ENCODE measurements at places on chromosomes 11 and 22.

DNA sequence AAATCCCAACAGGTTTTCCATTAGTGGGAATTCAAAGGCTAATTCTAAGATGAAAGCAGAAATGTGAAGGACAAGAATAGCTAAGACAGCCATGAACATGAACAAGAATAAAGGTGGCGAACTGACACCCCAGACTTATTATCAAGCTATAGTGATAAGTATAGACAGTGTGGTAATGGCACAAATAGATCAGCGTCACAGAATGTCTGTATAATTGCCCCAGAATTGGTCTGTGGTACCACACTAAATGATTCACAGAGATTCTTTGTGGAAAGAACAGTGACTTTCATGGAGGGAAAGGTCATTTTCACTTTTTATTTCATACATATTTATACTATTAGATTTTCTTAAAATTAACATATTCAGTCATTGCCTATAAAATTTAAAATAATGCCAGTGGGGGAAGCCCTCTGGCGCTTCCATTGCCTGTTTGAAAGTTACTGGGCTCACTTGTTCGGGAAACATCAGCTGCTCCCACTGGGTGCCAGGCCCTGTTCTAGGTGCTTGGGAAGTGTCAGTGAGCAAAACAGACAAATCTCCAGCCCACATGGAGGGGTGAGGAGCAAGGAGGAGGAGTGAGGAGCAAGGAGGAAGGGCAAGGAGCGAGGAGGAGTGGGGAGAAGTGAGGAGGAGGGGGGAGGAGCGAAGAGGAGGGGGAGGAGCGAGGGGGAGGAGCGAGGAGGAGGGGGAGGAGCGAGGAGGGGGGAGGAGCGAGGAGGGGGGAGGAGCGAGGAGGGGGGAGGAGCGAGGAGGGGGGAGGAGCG lies 11.3 kb upstream of the NLRP6 start:
- no peak for DNase-seq

DNA sequence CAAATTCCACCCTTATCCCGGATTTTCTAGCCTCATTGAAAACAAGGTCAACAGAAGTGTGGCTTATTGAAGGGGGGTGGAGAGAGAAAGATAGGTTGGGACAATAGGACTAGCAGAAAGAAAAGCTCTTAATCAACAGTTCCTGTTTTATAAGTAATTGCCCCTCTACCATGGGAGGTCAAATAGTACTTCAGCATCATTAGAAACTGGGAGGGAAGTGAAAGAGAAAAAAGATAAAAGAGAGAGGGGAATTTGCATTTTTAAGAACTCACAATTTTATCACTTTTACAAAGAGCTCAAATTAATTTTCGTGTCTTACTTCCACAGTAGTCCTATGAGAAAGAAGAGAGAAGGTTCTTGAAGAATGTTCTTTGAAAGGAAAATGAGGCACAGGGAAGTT lies 89.2 kb downstream of the AMOTL1 start:
- DNase-seq, result no peak

DNA sequence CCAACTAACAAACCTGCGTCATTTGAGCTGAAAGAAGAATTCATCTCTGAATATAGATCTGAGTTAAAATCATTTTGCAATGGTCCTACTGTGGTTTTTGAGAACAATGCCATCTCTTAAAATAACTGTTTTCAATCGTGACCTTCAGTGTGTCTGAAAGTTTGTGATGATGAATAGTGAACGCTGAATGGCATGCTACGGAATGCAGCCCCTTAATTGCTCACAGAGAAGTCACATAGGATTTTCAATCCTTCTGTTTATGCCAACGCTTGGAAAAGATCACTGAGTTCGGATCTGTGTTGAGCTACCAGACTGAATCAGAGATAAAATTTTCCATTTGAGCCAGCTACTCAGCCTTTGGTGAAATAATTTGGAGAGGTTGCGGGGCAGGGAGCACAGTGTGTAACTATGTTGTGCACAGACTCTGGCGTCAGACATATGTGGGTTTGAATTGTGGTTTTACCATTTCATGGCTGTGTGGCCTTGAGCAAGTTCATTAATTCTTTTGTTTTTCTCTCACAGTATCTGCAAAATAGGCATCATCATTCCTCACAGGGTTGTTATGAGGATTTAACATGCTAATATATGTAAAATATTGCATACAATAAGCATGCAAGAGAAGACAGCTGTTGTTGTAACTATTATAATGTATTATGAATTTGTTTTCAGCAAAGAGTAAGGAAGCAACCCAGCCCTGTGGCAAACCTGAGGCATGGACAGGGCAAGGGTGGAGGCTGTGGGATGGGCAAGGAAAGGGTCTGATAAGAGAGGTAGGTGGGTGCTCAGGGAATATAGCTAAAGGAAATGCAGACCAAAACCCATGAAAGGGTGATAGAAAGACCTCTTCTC lies 679.9 kb downstream of the KCNA4 start:
- no peak for DNase-seq

- DNase-seq, result no peak
Measured at GRCh38 chr22:21054714-21055563, 9.2 kb downstream of the LRRC74B start.

GRCh38 chr22:43867839-43868635 lies 5.7 kb upstream of the SULT4A1 start:
- DNase-seq, result no peak

DNA sequence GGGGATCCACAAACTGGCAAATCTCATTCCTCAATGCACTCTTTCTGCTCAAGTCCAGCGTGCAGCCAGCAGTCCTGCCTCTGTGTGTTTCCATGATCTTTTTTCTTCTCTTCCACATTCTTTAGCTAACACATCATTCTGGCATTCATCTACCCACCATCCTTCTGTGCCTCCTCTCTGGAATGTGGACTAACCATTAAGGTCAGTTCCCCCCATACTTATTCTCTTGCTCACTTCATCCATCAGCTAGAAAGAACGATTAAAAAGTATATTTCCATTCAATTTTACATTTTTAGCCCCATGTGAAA lies 7.8 kb downstream of the KIRREL3 start:
- no peak for DNase-seq
